Karpas-422 (cell line): ENCODE measurements at places on chromosomes 3 and 15. TPM values are rescaled to one million over a fixed set of nuclear protein-coding genes. Genes with fewer than 3 reads are reported as not detected.

- H3K4me1 ChIP-seq = no peaks in the 10 kb centered on the region
- no peak overlapping the region for H3K27ac ChIP-seq
- H3K4me3 ChIP-seq = no peak overlapping the region
- peak; percentile 73 for DNase-seq
Measured at GRCh38 chr15:33547876-33548275, 237.1 kb downstream of the RYR3 start.

DNA sequence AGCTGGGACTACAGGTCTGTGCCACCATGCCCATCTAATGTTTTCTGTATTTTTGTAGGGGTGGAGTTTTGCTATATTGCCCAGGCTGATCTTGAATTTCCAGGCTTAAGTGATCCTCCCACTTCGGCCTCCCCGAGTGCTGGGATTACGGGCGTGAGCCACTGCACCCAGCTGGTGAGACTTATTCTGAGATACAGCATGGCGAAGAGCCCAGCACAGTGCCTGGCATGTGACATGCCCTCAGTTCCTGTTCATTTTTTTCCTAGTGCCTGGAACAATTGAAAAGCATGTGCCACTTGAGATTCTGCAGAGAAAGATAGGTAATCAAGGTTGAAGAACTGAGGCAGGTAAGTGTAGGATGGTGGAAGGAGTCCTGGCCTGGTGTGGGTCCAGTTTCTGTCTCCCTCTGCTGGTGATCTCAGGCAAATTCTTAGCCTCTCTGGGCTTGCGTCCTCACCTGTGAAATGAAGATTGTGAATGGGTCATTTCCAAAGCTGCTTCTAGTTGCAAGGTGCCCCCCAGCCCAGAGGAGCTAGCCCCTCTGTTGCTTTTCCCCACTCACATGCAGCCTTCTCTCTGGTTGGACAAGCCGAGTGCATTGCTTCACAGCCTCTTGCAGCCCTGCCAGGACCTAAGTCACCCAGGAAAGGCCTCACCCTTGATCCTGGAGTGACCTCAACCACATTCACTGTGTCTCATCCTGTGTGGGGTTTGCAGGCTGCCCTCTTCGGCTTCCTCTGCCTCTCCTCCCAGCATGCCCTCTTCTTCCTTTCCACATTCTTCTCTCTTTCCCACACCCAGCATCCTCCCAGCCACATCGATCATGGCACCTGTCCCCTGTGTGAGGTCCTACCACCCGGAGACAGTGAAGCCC is 4.3 kb upstream of the RHCG start:
- peak; percentile 66 for DNase-seq
- no peaks in the 10 kb centered on the region for H3K4me1 ChIP-seq
- no peak overlapping the region for H3K4me3 ChIP-seq
- no peak overlapping the region for H3K27ac ChIP-seq
- no peaks in the 10 kb centered on the region for H3K36me3 ChIP-seq

GRCh38 chr3:57004229-57004628 is 56.2 kb upstream of the SPATA12 start:
- H3K4me1 ChIP-seq = peaks cover 33% of the 10 kb centered on the region
- H3K36me3 ChIP-seq = no peaks in the 10 kb centered on the region
- H3K27ac ChIP-seq = no peak overlapping the region
- no peak overlapping the region for H3K4me3 ChIP-seq

GRCh38 chr15:64893481-64894394 is 18.0 kb upstream of the ANKDD1A start:
- DNase-seq = peak; percentile 98
- peaks cover 41% of the 10 kb centered on the region for H3K4me1 ChIP-seq
- H3K27me3 ChIP-seq = no peaks in the 10 kb centered on the region
- no peaks in the 10 kb centered on the region for H3K36me3 ChIP-seq
- peak overlapping the region; percentile 80 for H3K27ac ChIP-seq

GRCh38 chr3:28012830-28013229 is 228.6 kb upstream of the CMC1 start:
- H3K27ac ChIP-seq = no peak overlapping the region
- no peaks in the 10 kb centered on the region for H3K27me3 ChIP-seq
- no peaks in the 10 kb centered on the region for H3K36me3 ChIP-seq
- H3K4me1 ChIP-seq = peaks cover 7% of the 10 kb centered on the region; the same call in 1 of the 2 replicates

GRCh38 chr3:169285057-169286033 is 378.2 kb downstream of the MECOM start:
- H3K27me3 ChIP-seq = no peaks in the 10 kb centered on the region
- H3K36me3 ChIP-seq = no peaks in the 10 kb centered on the region
- no peak overlapping the region for H3K4me3 ChIP-seq
- H3K4me1 ChIP-seq = no peaks in the 10 kb centered on the region
- DNase-seq = no peak

Gene ISG20
- 112 and 259 TPM in 2 replicates for total RNA-seq

DNA sequence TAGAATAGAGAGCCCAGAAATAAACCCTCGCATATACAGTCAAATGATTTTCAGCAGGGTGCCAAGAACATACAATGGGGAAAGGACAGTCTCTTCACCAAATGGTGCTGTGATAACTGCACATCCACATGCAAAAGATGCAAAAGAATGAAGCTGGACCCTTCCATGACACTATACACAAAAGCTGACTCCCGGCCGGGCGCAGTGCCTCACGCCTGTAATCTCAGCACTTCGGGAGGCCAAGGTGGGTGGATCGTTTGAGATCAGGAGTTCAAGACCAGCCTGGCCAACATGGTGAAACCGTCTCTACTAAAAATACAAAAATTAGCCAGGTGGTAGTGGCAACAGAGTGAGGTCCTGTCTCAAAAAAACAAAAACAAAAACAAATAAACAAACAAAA is 43.2 kb upstream of the IQSEC1 start:
- H3K27me3 ChIP-seq = no peaks in the 10 kb centered on the region
- H3K4me3 ChIP-seq = no peak overlapping the region
- H3K36me3 ChIP-seq = no peaks in the 10 kb centered on the region
- H3K27ac ChIP-seq = no peak overlapping the region
- H3K4me1 ChIP-seq = no peaks in the 10 kb centered on the region
- no peak for DNase-seq

Gene GOLGA8J
- not detected in 2 replicates for total RNA-seq

DNA sequence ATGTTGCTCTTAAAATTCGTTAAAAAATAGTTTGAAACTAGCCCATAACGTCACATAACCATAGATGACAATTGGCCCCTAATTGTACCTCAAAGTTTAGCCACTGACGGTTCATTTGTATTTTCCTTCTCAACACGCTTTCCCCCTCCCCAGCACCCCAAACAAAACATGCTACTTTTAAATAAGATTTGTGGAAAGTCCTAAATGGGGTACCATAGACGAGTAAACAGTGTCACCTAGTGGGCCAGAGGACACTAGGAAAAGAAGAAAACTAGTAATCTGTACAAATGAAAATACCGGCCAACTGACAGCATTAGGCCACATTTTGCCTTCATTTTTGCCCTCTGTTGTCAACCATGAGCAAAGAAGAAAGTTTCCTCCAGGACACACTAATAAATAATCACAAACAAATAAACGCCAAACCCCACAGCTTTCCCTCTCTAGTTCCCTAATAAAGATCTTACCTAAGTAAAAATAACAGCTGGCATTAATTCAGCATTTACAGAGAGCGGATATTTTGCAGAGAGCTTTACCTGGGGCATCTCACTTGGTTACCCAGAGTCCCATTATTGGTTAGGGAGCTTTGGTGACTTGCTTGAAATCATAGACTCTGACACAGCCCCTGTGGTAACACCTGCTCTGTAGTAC is 175.1 kb upstream of the ATP11B start:
- DNase-seq = peak; percentile 83
- H3K4me3 ChIP-seq = no peak overlapping the region

Gene STRA6
- total RNA-seq = 0.18 TPM in 1 of 2 replicates, not detected in the other

Gene TIGIT
- 1.2 and 3.3 TPM in 2 replicates for total RNA-seq

GRCh38 chr15:81002331-81003096 is 1.8 kb downstream of the TLNRD1 start:
- no peaks in the 10 kb centered on the region; the same call in 1 of the 2 replicates for H3K27me3 ChIP-seq
- no peak for DNase-seq
- no peaks in the 10 kb centered on the region for H3K36me3 ChIP-seq
- H3K4me1 ChIP-seq = peaks cover 21% of the 10 kb centered on the region
- peak overlapping the region; percentile 83; the same call in 1 of the 2 replicates for H3K4me3 ChIP-seq
- H3K27ac ChIP-seq = no peak overlapping the region
